Astrocyte of the hippocampus (primary cell): ENCODE measurements at places on chromosomes 7 and 10.

DNA sequence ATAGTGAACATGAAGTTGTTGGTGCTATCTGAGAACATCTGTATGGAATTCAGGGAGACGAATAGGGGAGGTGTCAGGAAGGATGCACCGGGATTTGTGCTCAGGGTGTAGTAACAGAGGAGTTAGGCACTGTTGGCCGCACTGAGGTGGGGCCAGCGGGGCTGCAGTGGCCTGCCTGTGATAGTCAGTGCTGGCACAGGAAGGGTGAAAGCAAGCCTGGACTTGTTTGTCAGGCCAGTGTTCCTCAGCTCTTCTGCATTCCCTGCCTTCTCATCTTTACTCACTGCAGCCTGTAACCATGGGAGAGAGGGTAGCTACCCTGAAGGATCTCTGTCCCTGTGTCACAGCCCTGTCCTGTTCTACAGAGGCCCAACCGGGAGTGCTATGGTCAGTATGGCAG is 81.3 kb downstream of the SH2D4B start:
- DNase-seq, result no peak

GRCh38 chr7:123538897-123539296 is 4.5 kb upstream of the IQUB start:
- no peak for DNase-seq

DNA sequence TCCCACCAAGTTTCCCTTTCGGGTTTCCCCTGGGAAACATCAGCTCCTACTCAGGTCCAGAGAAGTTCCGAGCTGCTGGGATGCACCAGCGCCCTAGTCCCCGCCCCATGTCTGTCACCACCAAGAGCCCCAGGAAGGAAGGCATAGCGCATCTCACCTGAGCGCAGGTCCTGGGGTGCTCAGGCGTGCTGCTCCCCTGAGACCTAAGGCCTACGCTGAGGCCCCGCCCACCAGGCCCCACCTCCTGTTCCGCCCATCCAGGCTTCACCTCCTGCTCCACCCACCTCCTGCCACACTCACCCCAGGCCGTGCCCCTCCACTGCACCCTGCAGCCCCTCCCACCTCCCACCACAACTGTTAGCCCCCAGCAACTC is 1.2 kb upstream of the TFR2 start:
- DNase-seq, result no peak

DNA sequence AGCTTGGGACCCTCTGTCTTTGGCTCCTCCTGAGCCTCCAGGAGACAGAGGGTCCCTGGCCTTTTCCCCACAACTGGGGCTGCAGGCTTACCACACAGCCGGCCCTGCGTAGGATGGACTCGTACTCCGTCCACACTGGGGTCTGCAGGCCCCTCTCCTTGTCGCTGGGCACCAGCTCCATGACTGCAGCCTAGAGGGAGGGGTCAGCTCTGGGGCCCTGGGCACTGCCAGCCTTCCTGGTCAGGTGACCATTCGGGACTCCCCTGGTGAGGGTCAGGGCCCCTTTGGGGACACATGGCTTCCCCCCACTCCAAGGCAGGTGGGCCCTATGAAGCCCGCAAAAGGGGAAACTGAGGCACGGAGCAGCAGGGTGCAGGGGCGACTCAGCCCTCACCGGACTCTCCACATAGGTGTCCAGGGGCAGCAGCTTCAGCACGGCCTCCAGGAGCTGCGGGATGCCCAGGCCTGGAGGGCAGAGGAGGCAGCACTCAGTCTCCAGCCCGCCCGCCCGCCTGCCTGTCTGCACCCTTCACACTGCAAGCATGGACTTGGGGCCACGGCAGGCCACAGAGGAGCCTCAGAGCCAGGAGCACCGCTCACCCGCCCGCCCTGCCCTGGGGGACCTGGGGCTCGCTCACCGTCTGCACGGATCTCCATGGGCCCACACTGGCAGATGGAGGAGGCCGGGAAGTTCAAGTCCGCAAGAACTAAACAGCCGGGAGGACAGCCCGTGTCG is 1.1 kb downstream of the FUOM start:
- DNase-seq, result no peak

DNA sequence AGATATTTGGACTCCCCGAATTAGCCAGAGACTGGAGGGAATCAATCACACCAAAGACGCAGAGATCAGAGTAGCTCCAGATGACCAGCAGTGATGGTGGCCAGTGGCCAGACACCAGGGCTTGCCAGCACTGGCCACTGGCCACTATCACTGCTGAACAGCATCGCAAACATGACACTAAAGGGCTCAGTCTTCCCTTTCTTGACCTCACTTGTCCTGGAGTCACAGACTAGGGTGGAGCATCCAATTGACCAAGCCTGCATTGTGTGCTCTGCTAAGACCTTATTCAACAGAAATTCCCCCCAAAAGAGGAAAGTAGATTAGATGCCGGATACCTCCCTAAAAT is 234.7 kb downstream of the CREB5 start:
- DNase-seq, result no peak

GRCh38 chr7:80997841-80998240 is 79.0 kb upstream of the SEMA3C start:
- no peak for DNase-seq
